Stimulated activated CD8-positive, alpha-beta memory T cell treated with anti-CD3 and anti-CD28 coated beads, Interleukin-4, amount 100 ng/mL, for 1 hour (primary cell): ENCODE measurements at places on chromosomes 6 and 20.

DNA sequence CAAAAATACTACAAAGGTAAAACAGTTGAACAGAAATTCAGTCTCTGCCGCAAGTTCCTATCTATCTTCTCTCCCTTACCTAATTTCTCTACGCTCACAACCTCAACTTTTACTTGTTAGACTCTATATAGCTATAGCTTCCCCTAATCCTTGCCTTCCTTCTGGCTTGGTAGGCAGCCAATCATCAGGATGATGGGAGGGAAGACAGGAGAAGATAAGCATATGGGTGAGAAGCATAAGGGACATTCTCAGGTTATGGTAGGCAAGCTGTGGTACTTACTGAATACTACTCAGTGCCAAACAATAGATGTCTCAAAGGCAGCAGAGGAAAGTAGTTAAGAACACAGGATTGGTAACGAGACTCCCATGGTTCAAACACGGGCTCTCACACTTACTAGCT lies 7.8 kb downstream of the CCNC start:
- DNase-seq: no peak

- no peak for DNase-seq
Measured at GRCh38 chr6:116586738-116587137, 15.4 kb downstream of the RWDD1 start.

DNA sequence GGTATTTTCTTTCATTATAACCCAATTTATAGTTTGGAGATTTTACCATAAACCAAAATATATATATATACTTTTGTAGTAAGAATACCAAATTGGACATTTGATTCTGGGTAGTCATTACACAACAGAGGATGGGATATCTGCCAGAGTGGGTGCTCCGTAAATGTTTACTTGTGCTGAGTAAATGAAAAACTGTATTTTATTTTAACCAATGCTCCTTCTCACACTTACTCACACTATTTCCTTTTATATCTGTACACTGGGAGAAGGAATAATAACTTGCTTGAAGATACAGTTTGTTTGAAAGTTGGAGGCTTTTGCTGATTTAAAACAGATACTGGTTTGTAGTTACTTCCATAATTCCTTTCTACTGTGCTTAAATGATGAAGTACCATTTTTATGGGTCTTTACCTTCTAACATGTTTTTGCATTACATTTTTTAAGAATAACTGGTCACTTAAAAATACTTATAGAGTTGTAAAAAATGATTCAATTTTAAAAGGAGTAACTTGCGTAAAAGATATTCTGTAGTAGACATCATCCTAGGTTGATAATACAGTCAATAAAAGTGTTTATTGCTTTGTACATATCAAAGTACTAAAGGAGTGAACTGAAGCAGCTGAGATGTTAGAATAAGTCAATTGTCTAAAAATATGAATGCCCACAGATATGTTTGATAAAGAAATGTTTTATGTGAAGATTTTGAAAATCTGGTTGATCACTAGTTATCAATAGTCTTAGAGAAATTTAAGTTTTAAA lies 411.7 kb downstream of the UTRN start:
- DNase-seq: no peak

GRCh38 chr6:76593668-76594067 lies 521.2 kb upstream of the IMPG1 start:
- DNase-seq: no peak

- no peak for DNase-seq
Measured at GRCh38 chr6:166989427-166990032, 9.7 kb upstream of the CEP43 start.

DNA sequence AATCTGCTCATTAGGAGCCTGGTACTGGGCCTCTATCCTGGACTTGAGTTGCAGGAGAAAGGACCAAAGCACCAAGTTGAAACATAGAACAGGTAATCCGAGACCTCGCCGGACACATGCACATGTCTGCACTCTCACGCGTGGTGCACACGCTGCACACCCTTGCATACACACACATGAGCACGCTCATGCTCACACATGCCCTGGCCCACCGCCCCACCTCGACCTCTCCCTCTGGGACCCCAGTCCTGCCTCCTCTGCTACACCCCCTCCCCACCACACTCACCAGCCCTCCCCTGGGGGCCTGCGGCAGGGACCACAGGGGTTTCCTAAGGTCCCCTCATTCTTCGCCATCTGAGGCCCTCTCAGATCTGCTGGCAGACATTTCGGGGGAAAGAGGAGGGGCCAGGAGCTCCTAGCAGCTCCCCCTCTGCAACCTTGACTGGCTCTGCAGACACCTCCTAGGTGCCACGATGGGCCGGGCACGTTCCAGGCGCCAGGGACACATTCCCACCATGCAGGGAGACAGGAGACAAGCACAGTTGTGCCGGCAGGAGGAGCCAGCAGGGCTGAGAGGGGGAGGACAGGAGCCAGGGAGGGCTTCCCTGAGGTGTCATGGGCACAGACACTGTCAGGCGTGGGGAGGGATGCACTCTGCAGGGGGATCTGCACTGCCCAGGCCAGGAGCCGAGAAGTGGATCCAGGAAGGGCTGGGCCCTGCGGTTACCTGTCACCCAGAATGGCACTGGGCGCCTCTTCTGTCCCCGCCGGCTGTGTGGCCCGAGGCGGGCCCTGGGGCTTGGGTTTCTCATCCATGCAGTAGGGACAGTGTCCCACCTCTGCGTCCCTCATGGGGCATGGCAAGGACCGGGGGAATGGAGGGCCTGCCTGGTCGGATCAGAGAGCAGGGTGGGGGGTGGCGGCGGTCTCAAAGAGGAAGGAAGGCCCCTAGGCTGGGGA lies 25.6 kb upstream of the LSM14B start:
- no peak for DNase-seq

GRCh38 chr20:57391439-57392301 lies 474 bp downstream of the RBM38 start:
- no peak for DNase-seq

- no peak for DNase-seq
Measured at GRCh38 chr6:106959985-106960384, 14.5 kb downstream of the CD24 start.

DNA sequence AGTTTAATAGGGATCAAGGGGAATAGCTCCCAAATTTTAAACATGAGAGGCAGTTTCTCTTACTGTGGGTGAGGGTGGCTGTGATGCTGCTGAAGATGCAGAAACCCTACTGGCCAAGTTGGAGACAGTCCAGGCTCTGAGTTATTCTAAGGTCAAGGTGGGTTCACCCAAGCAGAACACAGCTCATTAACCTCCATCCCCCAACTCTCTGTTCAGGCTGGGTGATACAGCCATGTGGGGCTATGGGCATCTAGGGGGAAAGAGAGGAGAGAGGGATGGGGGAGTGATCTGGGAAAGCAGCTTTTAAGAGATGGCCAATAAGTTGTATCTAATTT lies 18.9 kb upstream of the TRAM2 start:
- DNase-seq: no peak

GRCh38 chr6:149761438-149761837 lies 11.9 kb downstream of the PCMT1 start:
- DNase-seq: no peak

GRCh38 chr20:46695892-46696291 lies 6.6 kb upstream of the TP53RK start:
- DNase-seq: no peak

GRCh38 chr20:44843876-44844275 lies 33.5 kb upstream of the RIMS4 start:
- no peak for DNase-seq

DNA sequence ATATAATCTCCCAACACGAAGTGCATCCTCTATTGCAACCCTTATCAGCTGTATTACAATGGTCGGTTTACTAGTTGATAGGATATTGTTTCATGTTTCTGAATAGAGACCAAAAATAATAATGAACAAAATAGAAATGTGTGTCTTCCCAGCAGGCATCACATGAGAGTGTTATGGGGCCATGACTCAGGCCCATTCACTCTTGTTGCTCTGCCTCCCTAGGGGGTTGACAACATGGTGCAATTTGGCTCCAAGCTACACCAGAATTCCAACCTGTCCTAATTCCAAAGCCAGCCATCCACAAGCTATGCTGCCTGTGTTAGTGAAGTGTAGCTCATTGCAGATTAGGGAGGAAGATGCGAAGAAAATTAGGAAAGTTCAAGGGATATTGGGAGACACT lies 13.1 kb upstream of the SAYSD1 start:
- DNase-seq: no peak

GRCh38 chr20:10007747-10008146 lies 27.0 kb upstream of the ANKEF1 start:
- no peak for DNase-seq

DNA sequence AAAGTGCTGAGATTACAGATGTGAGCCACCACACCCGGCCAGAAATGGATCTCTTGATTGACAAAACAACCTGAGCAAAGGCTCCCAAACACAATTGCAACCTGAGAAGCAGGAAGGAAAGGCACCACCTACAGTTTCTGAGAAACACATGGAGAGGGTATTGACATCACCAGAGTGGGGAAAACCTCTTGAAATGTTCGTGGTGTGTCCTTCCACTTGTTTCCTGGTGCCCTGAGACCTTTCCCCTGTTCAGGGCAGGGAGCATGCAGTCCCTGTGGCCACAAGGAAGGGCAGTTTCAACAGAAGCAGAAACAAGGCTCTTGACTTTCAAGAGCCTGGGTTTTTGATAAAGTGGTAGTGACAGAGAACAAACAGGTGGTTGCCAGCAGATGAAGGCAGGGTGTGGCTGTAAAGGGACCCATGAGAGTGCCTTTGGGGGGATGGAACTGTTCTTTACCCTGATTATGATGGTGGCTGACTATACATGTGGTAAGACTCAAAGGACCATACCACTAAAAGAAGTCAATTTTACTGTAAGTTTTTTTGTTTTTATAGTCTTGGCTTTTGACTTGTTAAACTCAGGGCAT lies 3.2 kb upstream of the BPIFA1 start:
- no peak for DNase-seq

GRCh38 chr6:3341467-3341866 lies 82.7 kb downstream of the PSMG4 start:
- DNase-seq: no peak

DNA sequence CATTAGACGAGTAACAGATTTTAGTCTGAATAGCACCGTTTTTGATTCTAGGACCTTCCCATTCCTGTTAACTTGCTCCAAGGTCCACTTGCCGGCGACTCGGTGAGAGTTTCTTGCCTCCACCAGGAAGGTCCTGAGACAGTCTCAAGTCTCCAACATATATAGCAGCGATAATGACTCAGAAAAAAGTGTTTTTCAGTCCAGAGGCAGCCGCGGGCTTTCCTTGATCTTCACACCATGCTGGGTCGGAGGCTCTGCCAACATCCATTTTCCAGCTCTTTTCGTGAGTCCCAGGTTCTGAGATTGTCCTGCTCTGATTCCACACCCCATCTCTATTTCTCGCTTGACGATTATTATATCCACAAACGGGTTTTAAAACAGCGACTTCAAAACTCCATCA lies 170.5 kb downstream of the GPX5 start:
- DNase-seq: no peak

DNA sequence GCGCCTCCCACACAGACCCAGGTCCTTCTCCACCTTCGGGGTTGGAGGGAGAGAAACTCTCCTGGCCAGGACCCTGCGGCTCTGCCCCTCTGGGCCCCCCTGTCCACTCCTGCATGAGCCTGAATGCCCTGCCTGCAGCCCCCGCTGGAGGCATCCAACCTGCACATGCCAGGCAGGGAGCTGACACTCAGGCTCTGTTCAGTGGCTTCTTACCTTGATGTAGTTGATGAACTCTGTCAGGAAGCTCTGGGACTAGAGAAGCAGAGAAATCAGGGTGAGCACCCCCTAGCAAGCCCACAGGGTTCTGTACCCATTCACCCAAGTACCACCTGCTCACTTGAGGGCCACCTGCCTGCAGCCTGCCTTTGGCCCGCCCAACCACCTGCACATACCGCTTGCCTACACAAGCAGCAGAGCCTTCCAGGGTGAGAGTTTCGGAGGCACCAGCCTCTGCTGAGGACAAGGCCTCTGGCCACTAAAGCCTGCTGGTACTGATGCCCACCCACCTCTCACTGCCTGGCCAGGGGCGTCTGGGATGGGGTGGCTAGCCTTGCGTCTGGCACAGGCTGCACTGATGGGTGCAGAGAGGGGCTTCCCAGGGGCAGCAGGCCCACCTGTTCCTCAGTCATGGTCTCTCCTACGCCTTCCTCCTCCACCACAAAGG lies 9.7 kb downstream of the DDRGK1 start:
- DNase-seq: no peak

- DNase-seq: no peak
Measured at GRCh38 chr6:149233056-149233715, 84.3 kb upstream of the TAB2 start.

DNA sequence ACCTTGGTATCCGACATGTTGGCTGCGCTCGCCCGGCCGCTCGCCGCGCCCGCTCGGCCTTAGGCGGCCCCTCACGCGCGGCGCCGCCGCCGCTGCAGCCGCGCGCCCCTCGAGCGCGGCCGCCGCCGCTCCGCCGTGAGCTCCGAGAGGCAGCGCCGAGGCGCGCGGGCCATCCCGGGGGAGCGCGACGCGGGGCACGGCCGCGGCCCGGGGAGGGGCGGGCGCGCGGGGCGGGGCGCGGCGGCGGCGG lies at the start of gene KIF13A:
TSS of gene KIF13A (minus strand) at position 189 of the 250 bp plus-strand sequence. CDS start at position 17, 172 bp downstream.
- no peak for DNase-seq
